ENCODE measurements at places on chromosomes 5 and 9. TPM values are rescaled to one million over a fixed set of nuclear protein-coding genes. Genes with fewer than 3 reads are reported as not detected.

GRCh38 chr5:159915904-159916840 is at the start of gene ADRA1B:
Gene ADRA1B (plus strand): TSS chr5:159916482. CDS start chr5:159916906, 424 bp downstream.
- peak; percentile 83 for DNase-seq

DNA sequence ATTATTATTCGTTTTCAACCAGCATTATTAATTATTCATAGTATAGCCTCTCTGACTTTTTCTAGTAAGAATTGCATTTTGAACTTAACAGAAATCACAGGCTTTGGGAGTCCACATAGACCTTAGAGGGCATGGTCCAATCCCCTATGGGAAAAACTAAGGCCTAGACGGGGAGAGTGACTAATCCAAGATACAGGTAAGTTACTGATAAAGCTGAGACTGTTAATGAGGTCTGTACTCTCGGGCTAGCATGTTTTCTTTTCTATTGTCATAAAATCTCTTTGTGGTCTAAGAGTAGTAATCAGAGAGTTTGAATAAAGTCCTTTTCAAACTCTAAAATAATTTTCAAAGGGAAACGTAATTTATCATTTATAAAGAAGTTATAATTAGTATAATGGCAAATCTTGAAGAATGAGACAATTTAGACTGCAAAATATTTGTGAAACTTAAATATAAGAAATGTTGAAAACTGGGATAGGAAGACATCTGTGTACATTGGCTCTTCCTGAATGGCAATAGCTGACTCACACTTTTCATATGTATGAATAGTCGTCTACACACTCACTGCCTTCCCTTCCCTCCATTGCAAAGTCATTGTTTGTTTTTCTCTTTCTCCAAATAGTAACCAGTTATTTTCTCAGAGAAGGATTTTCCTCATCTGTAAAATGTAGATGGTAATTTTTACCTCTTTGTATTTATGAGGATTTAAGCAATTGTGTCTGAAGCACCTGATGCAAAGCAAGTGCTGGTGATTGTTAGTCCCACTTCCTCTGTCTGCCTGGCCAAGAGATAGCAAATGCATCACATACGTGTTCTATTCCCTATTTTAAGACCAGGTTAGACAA is 207.9 kb upstream of the CD180 start:
- no peak for DNase-seq

Gene CDX1
- not detected for total RNA-seq

- DNase-seq, result no peak
These were observed 83.2 kb downstream of the TNC start for GRCh38 chr9:115034801-115035200.

Gene GABRG2
- not detected for total RNA-seq

Gene TMC1
- total RNA-seq, result not detected

GRCh38 chr9:127128341-127129072 is 6.1 kb upstream of the ANGPTL2 start:
- peak; percentile 79 for DNase-seq

- DNase-seq, result no peak
These were observed 4.6 kb downstream of the DCANP1 start for GRCh38 chr5:135442431-135443160.

Gene NSD1
- 33.6 TPM for total RNA-seq

- DNase-seq, result no peak
These were observed 13.4 kb downstream of the ELOVL7 start for GRCh38 chr5:60830581-60831127.

Gene PLAC8L1
- not detected for total RNA-seq

- DNase-seq, result no peak
These were observed 50.8 kb downstream of the ALDH7A1 start for GRCh38 chr5:126544087-126544740.

Gene LCN9
- not detected for total RNA-seq

Gene SPOUT1
- total RNA-seq, result 15.8 TPM

DNA sequence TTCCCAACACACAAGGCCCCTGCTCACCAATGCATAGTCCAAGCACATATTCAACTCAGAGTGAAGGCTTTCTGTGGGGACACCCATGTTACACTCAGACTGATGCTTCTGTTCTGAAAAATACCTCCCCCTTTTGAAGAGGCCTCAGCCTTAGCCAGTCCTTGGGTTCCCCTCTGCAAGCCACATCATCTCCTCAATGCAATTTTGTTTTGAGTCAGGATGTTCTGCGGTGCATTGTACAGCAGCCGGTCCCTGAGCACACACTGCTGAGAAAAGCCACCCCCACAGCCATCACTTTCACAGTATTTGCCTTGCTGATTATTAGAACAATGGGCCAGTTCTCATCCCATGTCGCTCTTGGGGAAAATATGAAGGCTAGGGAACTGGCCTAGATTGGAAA is 241.2 kb downstream of the FAM114A2 start:
- no peak for DNase-seq

DNA sequence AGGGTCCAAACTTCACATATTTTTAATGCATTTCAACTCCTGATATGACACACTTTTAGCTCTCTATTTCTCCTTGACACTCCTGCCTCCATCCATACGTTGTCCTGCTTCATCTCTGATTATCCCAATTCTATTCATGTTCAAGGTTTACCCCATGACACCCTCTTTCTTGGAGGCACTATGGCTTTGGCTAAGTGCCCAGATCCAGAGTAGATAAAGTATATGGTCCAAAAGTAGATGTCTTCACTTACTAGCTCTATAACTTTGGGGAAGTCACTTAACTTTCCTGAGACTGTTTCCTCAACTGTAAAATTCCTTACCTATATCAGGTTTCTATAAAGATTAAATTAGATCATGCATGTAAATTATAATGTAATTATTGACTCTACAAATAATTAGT is 36.1 kb downstream of the SLC22A5 start:
- DNase-seq, result no peak

DNA sequence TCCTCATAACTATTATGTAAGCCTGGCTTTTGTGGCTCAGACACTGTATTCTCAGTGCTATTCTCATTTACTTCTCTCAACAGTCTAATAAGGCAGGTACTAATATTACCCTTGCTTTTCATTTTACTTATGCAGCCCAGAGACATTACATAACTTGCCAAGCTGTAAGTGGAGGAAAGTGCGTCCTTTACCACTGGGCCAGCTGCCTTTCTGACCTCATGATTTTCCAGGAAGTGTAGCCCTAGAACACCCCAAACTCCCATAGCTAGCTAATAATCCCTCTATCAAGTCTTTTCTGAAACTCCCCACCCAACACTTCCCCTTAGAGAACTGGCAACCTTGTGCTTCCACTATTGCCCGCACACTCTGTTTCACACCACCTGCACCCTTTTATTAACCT is 192.9 kb upstream of the HMHB1 start:
- no peak for DNase-seq

DNA sequence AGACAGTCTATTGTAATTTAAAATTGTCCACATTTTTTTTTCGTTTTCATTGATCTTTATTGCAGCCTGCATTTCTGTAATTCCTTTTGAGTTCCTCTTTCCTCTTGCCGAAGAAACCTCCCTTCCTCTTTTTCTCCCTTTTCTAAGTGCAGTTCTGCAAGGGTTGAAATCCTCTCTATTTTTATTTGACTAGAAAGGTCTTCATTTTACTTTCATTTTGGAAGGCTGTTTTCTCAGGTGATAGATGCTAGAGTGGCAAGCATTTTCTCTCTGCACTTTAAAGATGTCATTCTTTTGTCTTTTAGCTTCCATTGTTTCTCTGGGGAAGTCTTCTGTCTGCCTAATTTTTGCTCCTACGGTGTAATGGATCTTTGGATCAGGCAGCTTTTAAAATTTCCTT is 248.5 kb downstream of the SMARCA2 start:
- no peak for DNase-seq

- DNase-seq, result no peak
These were observed 13.3 kb downstream of the OR13J1 start for GRCh38 chr9:35856882-35857281.
